ENCODE measurements at places on chromosomes 1 and 21.

GRCh38 chr1:8281843-8282509 lies 35.9 kb upstream of the SLC45A1 start:
- no peak for DNase-seq

DNA sequence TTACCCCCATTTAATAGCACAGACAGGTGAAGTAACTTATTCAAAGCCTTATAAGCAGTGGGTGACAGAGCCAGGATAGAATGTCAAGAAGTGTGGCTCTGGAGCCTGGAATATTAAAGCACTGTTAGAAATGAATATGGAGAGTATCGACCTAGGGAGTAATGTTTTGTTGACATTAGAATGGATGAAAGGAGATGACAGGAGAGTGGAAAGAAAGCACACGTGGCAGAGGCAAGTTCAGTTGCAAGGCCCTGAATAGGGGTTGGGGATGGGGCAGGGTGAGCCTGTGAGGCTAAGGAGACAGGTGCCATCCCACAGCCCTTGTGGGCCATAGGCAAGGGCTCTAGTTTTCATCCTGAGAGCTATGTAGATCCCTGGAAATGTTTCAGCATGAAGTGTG lies 125.5 kb upstream of the PLXNA2 start:
- no peak for DNase-seq

DNA sequence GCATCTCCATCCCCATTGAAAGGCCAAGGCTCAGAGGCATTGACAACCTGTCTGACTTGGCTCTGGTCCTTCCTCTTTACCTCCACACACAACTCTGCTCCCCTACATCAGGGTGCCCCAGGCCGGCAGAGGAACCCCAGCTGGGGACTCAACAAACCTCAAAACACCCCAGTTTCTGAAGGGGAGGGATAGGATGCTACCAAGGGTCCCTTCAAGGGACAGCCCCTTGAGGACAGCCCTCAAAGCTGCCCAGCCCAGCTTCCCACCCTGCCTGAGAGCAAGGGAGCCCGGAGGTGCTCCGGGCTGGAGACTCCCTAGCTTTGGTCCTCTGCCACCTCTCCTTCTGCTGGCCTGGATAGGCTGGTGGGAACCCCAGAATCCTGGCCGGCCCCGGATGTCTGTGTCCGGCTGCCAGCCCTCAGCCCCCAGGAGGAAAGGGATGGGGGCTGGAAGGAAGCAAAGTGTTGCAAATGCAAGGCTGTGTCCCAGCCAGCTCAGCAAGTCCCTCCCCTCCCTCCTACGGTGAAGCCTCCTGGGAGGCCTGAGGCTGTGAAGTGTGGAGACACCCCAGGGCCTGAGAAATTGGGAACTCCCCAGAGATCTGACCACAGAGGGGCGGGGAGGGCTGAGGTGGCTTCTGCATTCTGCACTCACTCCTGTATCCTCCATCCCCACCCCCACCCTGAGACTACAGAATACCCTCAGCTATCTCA lies 1.1 kb upstream of the MARCKSL1 start:
- DNase-seq, result peak; percentile 45

DNA sequence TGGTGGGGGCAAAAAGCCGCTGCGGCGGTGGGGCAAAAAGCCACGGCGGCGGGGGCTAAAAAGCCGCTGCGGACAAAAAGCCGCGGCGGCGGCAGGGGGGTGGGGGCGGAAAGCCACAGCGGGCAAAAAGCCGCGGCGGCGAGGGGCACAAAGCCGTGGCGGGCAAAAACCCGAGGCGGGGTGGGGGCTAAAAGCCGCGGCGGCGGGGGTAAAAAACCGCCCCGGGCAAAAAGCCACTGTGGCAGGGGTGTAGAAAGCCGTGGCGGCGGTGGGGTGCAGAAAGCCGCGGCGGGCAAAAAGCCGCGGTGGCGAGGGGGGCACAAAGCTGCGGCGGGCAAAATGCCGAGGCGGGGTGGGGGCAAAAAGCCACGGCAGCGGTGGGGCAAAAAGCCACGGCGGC lies 3901.8 kb downstream of the SRGAP2C start:
- DNase-seq, result no peak

DNA sequence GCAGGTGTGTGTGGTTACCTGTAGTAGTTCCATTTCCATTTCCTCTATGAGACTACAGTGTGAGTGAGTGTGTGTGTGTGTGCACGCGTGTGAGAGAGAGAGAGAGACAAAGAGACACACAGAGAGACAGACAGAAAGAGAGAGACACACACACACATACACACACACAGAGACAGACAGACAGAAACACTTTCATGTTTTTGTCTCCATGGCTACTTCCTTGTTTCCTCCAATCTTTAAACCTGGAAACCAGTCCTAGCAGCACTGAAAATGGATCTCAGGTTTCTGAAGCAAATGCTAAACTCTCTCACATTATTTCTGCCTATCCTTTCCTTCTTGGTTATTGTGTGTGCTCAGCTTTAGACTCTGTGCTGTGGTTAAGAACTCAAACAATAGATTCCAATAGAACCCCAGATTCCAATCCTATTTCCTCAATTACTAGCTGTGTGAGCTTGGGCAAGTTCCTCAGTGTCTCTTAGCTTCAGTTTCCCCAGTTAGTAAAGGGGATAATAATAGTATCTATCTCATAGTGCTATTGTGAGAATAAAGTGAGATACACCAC lies 22.4 kb upstream of the ABCD3 start:
- no peak for DNase-seq

DNA sequence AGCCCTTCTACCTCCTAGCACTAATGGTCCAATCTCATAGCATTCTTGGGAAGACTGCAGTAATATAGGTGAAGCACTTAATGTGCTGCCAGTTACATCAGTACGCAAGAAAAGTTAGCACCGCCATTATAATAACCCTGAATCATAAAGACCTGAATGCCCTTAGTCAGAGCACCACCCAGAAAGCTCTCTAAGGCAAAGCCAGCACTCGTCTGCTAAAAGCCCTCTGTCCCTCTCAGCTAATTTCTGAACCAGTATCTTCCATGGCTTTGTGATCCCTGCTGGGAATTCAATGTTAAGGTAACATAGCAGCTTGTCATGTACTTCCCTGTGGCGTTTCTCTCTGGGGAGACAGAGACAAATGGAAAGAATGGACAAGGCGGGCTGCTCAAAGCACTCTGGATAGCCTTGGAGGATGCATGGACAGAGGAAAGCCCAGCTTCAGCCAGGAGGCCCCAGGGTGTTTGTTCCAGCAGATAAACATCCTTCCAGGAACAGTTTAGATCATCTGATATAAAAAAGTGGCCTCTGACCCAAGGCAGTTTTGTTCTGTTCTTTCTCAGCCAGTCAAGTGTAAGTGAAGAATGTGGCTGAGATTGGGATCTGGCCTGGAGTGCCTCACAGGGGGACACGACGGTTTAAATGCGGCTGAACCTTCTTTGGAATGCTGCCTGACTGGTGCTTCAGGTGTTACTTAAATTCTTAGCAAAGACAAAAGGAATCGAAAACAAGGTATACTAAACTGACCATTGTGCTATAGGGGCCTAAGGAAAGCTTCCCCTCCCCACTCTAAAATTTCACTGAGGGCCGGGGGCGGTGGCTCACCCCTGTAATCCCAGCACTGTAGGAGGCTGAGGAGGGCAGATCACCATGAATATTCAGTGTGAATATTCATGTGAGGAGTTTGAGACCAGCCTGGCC lies 58.1 kb upstream of the VTCN1 start:
- DNase-seq, result no peak
